HepG2 (cell line): ENCODE measurements at places on chromosomes 3 and 15. TPM values are rescaled to one million over a fixed set of nuclear protein-coding genes. Genes with fewer than 3 reads are reported as not detected.

The GALNT15 gene
- 0.02 TPM in 1 of 2 replicates, not detected in the other for total RNA-seq

The EPHA3 gene
- not detected in 2 replicates for total RNA-seq

The BOC gene
- not detected in 2 replicates for total RNA-seq

The CMC1 gene
- 29.5 and 32.3 TPM in 2 replicates for total RNA-seq

The IL12A gene
- 0.74 and 1.1 TPM in 2 replicates for total RNA-seq

The IL17RC gene
- total RNA-seq = 10.7 and 20.7 TPM in 2 replicates

The MED12L gene
- 0.64 and 0.81 TPM in 2 replicates for total RNA-seq

The CIB2 gene
- total RNA-seq = 1.5 and 1.8 TPM in 2 replicates

The CCR1 gene
- total RNA-seq = not detected in 2 replicates

The GOLGA6L25 gene
- total RNA-seq = not detected in 2 replicates

The SPCS1 gene
- 100 and 120 TPM in 2 replicates for total RNA-seq

The VPS39 gene
- 22.5 and 22.9 TPM in 2 replicates for total RNA-seq

The ADCY5 gene
- total RNA-seq = not detected in 2 replicates

The AHSG gene
- total RNA-seq = 916 and 2,043 TPM in 2 replicates

The TIMP4 gene
- total RNA-seq = 0.07 TPM in 1 of 2 replicates, not detected in the other

The CD80 gene
- total RNA-seq = not detected in 2 replicates

The GOLGA8T gene
- total RNA-seq = not detected in 2 replicates

The PDCD10 gene
- total RNA-seq = 53.9 and 84.4 TPM in 2 replicates

The LMAN1L gene
- total RNA-seq = not detected in 2 replicates

The MORC1 gene
- not detected in 2 replicates for total RNA-seq

The FOXB1 gene
- not detected in 2 replicates for total RNA-seq

The CLRN1 gene
- total RNA-seq = not detected in 2 replicates

The PIF1 gene
- total RNA-seq = 8.3 and 19.7 TPM in 2 replicates

The SEMA6D gene
- total RNA-seq = not detected in 2 replicates

The SAMD7 gene
- not detected in 2 replicates for total RNA-seq

The ADAMTS17 gene
- total RNA-seq = 0.02 and 0.36 TPM in 2 replicates

The MEIS2 gene
- total RNA-seq = 12.4 and 12.6 TPM in 2 replicates

The CCDC39 gene
- total RNA-seq = not detected in 2 replicates

The TLR9 gene
- not detected in 2 replicates for total RNA-seq

The ISL2 gene
- total RNA-seq = 2.5 and 5.1 TPM in 2 replicates

The BCL2A1 gene
- total RNA-seq = 0.31 and 0.97 TPM in 2 replicates

The ARGFX gene
- not detected in 2 replicates for total RNA-seq

The TGM5 gene
- total RNA-seq = 0.18 and 0.22 TPM in 2 replicates

The METTL6 gene
- total RNA-seq = 29.4 and 35.9 TPM in 2 replicates

The ABCF3 gene
- total RNA-seq = 32.7 and 38.8 TPM in 2 replicates

The DCP1A gene
- total RNA-seq = 14.2 and 20.7 TPM in 2 replicates

The LINGO1 gene
- total RNA-seq = not detected in 2 replicates

The ARNT2 gene
- 0.69 and 1.1 TPM in 2 replicates for total RNA-seq

The CGNL1 gene
- 15.6 and 16.2 TPM in 2 replicates for total RNA-seq

The KBTBD8 gene
- total RNA-seq = 7.6 and 16.2 TPM in 2 replicates

The SLCO2A1 gene
- total RNA-seq = not detected in 2 replicates

The DUOXA1 gene
- not detected in 2 replicates for total RNA-seq

The FAM107A gene
- total RNA-seq = not detected in 2 replicates

The CCR2 gene
- total RNA-seq = not detected in 2 replicates

The CERS3 gene
- not detected in 2 replicates for total RNA-seq

The GOLGA6L9 gene
- 1.3 and 2.2 TPM in 2 replicates for total RNA-seq

The LSAMP gene
- total RNA-seq = not detected in 2 replicates

The NSUN3 gene
- total RNA-seq = 10.6 and 12.4 TPM in 2 replicates

The SPINK8 gene
- total RNA-seq = not detected in 2 replicates
